ENCODE measurements at places on chromosomes 6 and 20.
A peak's percentile ranks its signal among the peaks of the same experiment; 100 is the strongest.

- DNase-seq, result peak; percentile 65
These were observed 9.8 kb downstream of the NFATC2 start for GRCh38 chr20:51532577-51533191.

GRCh38 chr6:154931711-154932424, 63.2 kb upstream of the TIAM2 start:
- DNase-seq, result no peak

DNA sequence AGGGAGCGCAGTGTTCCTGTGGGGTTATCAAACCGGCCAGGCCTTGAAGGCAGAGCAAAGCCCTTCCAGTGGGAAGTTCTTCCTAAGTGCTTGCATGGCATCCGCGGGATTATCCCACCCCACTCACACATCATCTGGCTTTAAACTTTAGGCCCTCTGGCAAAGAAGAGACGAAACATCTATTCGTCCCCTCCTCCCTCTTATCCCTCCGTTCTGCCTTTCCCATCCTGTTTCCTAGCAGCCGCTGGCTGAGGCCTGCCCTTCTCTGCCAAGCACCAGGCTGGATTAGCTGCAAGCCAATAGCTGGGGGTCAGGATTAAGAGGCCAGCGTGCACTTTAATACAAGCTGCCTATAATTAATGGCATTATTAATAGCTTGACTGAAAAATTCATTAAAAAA, 621.0 kb downstream of the PKHD1 start:
- DNase-seq, result no peak

- no peak for DNase-seq
These were observed 16.7 kb upstream of the NCOA6 start for GRCh38 chr20:34842143-34842542.

DNA sequence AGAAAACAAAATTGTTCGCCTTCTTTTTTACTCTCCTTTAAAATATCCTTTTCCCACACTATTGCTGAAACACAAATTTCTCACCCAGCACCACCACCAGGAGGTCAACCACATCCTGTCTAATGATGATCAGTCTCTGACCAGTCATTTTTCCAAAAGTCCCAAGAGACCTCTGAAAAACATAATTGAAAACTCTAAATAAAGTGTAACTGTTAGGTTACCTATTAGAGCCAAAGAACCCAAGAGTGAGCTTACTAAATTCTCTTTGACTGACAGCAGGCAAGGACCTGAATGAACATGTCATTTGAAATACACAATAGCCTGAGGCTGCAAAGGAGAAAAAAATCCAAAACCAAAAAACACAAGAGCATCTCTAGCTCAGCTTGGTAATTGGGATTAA, 735.4 kb downstream of the CBLN4 start:
- no peak for DNase-seq

DNA sequence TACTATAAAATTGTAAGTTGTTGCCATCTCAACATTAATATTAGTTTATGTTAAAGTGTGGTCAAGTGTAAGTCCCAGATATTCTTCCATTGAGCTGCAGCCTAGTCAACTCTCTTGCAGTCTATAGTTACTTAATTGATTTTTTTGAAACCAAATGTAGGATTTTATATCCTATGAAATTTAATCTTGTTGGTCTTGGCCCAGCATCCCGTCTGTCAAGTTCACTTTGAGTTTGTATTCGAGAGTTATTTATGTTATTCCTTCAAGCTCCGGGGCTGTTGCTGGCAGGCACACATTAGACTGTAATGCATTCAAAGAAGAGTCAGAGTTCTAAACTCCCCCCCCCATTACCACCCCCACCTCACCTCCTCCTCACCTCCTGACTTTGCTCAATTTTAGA, 71.0 kb upstream of the SPACA1 start:
- DNase-seq, result no peak

DNA sequence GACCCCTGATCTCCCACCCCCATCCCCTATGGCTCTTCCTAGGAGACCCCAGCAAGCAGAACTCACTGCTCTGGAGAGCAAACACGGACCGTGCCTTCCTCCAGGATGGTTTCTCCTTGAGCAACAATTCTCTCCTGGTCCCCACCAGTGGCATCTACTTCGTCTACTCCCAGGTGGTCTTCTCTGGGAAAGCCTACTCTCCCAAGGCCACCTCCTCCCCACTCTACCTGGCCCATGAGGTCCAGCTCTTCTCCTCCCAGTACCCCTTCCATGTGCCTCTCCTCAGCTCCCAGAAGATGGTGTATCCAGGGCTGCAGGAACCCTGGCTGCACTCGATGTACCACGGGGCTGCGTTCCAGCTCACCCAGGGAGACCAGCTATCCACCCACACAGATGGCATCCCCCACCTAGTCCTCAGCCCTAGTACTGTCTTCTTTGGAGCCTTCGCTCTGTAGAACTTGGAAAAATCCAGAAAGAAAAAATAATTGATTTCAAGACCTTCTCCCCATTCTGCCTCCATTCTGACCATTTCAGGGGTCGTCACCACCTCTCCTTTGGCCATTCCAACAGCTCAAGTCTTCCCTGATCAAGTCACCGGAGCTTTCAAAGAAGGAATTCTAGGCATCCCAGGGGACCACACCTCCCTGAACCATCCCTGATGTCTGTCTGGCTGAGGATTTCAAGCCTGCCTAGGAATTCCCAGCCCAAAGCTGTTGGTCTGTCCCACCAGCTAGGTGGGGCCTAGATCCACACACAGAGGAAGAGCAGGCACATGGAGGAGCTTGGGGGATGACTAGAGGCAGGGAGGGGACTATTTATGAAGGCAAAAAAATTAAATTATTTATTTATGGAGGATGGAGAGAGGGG, 1.4 kb downstream of the LTA start:
- DNase-seq, result no peak

GRCh38 chr20:13865791-13866351, 81.0 kb downstream of the NDUFAF5 start:
- DNase-seq, result no peak

GRCh38 chr6:134689641-134690040, 260.3 kb downstream of the ALDH8A1 start:
- no peak for DNase-seq
